ENCODE measurements at places on chromosomes 1 and 21.

DNA sequence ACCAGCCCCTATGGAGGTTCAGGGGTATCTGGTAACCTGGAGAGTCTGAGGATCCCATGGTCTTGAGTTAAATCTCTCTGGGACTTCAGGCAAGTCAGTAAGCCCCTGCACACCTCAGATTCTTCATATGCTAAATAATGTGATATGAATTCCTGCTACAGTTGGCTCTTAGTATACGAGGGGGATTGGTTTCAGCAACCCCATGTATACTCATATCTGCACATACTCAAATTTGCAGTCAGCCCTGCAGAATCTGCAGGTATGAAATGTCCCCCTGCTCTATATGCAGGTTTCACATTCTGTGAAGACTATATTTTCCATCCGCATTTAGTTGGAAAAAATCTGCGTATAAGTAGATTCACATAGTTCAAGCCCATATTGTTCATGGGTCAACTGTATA lies 136.6 kb downstream of the TOMM20 start:
- DNase-seq: no peak

GRCh38 chr1:175750366-175751071 lies 7.1 kb upstream of the TNR start:
- no peak for DNase-seq

DNA sequence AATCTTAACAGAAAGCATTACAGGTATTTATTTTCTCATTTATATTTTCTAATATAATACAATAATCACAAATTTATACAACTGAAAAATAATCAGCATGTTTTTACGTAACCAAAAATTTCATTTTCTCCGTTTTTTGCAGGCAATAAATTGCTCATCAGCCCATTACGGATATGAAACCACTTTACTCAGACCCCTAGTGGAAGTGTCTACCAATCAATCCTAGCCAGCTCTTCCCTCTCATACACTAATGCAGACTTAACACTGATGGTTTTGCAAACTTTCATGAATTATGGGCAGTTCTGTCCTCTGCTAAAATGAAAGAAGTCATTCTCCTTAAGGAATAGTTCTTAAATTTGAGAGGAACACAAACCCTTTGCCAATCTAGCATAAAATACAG lies 124.7 kb downstream of the EIF4G3 start:
- no peak for DNase-seq

GRCh38 chr1:9057851-9058250 lies 11.6 kb downstream of the SLC2A5 start:
- no peak for DNase-seq

- DNase-seq: no peak
Observed at GRCh38 chr1:84145068-84145467, 997 bp downstream of the PRKACB start.

DNA sequence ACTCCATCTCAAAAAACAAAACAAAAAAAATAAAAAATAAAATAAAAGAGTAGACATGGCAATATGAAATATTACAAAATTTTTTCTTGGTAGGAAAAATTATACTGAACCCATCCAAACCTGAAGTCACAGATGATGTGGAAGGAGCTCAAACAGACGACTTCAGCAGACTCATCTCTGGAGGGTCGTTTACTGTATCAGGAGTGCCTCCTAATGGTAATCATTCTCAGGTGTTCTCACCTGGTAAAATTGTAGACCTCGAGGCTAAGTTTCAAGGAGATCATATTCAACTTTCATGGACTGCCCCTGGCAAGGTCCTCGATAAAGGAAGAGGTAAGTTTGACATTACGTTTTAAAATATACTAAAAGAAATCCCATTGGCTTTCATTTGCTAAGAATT lies 54.3 kb upstream of the SH3GLB1 start:
- DNase-seq: no peak

- no peak for DNase-seq
Observed at GRCh38 chr1:216119600-216119999, 303.6 kb downstream of the USH2A start.

DNA sequence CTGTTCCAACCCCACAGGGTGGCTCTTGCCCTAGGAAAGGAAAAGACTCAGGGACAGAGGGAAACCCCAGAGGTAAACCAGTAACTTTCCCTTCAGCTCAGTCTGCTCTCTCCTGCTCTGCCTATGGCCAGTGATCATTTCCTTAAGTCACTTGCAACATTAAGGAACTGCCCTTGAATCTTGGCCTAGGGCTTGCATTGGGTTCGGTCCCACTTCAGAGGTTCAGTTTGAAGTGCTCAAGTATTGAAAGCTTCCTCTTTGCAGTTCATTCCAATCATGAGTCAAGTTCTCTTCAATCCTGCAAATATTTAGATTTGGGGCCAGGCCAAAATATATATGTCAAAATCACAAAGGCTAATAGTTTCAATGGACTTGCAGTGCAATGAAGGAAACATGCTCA lies 97.7 kb upstream of the IRF2BP2 start:
- DNase-seq: no peak

DNA sequence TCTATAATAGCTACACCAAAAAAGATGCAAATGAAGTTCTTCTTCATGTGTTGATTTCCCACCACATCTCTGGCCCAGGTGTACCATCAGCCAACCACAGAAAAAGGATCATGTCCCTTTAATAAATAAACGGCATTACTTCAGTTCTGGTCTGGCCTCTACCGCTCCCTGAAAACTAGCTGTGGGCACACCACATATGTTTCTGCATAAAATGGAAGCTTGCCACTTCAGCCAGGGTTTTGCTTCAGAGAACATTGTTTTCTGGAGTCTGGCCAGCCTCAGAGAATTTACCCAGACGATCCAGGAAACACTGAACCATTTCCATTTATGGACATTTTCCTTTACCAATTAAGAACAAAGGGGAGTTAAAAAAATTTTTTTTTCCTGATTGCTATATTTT lies 5.8 kb upstream of the LAMC2 start:
- no peak for DNase-seq

DNA sequence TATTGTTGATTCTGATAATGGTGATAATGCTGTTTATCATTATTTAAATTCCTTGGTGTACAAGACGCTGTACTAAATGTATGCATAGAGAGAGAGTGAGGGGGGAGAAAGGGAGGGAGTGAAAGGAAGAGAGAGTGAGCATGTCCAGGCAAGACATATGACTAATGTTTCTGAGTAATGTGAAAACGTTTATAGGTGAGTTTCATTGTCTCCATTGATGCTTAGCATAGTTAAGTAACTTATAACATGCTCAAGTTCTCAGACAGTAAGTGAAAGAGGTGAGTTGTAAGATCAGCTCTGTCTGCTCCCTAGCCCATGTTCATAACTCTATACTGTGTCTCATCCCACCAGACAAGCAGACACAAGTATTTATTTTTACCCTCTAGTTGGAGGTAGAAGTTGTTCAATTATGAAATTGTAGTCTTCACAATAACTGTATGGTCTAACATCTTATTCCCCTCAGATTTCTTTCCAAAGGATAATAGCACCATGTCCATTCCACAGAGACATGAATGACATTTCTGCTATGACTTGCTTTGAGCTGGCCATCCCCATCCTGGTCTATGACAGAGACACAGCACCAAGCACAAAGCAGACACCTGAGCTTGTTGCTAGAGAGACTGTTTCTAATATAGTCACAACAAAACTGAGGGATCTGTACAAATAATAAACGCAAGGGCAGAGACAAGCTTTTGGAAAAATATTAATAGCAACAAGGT lies 285.1 kb downstream of the CACNA1E start:
- DNase-seq: no peak

- DNase-seq: no peak
Observed at GRCh38 chr1:18339161-18339560, 141.6 kb upstream of the KLHDC7A start.

All from stimulated activated CD4-positive, alpha-beta T cell treated with anti-CD3 and anti-CD28 coated beads, Interleukin-1b, Interleukin-23, amount 100 ng/mL, for 4 hours (primary cell).